ENCODE measurements at places on chromosomes 7 and 10. TPM values are rescaled to one million over a fixed set of nuclear protein-coding genes. Genes with fewer than 3 reads are reported as not detected.
A peak's percentile ranks its signal among the peaks of the same experiment; 100 is the strongest.

DNA sequence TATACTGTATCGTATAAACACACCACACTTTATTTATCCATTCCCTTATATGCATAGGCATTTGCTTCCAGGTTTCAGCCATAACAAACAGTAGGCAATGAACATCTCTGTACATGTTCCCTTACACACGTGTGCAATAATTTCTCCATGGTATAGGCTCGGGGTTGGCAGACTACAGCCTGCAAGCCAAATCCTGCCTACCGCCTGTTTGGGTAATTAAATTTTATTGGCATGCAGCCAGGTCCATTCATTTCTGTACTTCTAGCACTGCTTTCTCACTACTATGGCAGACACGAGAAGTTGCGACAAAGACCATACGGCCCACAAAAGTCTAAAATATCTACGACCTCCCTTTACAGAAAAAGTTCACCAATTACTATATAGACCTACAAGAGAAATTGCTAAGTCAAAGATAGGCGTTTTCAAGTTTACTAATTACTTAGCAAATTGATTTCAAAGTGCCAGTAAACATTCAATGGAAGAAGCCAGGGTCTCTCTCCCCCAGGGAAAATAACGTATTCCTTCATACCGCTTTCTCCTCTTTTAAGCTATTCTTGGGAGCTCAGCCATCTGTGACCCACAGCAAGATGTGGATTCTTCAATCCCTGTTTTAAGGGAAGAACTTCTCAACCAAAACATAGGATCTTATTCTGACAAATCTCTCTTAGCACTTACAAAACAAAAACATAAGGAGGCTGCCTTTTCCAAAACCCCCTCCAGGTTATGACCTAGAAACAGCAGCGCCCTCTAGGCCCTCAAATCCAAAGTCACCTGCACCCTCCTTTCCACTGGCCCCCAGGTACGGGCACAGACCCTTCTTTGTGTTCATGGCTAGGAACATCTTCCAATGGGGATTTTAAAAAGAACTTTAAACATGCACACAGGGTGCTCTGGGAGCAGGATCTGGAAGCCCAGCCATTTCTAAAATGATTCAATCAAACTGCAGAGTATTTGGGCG lies 100.5 kb downstream of the FGFR2 start:
- DNase-seq: peak; percentile 3

GRCh38 chr7:132666071-132666773 lies 90.0 kb upstream of the PLXNA4 start:
- DNase-seq: no peak

DNA sequence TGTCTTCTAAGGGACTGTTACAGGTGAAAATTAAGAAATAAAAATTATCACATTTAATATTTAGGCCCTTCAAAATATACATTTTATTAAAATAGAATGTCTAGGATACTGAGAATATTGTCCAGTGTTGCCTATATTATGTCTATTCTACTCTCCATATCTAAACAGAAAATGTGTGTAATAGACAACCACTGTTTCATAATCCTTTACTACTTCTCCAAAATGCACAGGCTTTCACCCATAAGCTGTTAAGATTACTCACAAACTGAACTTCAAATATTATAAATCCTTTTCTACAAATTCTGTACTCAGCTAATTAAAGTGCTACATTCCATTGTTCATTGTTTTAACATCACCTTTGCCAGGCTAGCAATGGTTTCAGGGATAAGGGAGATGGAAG lies 56.7 kb upstream of the TFEC start:
- DNase-seq: no peak

BEND7 gene
- total RNA-seq: 8.3 TPM

UCN3 gene
- not detected for total RNA-seq

GRCh38 chr7:70415179-70415972 lies 716.6 kb upstream of the GALNT17 start:
- no peak for DNase-seq

GRCh38 chr7:40232242-40232893 lies 97.6 kb downstream of the SUGCT start:
- peak; percentile 57 for DNase-seq

GRCh38 chr7:79291498-79291865 lies 162.0 kb downstream of the MAGI2 start:
- no peak for DNase-seq

GRCh38 chr7:116037401-116037800 lies 6.8 kb upstream of the TFEC start:
- DNase-seq: no peak

VOPP1 gene
- total RNA-seq: 106 TPM

DNA sequence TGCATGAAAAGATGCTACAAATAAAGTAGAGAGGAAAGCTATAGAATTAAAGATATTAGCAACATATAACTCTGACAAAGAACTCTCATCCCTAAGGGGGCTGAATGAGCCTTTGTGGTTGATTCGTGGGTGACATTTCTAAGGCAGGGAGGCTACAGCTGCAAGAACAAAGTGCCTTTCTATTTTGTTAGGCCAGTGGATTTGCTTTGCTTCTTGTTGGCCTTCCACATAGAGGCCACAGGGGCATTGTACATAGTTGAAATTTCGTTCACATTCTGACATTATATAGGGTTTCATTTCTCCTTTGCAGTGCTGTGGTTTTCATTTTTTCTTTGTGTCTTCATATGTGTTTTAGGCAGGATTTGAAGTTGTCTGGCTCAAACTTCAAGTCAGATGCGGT lies 819.2 kb upstream of the C7orf33 start:
- no peak for DNase-seq

NPC1L1 gene
- total RNA-seq: 46.0 TPM

- DNase-seq: peak; percentile 70
These were observed 3.8 kb upstream of the DDX50 start for GRCh38 chr10:68897336-68897741.

DNA sequence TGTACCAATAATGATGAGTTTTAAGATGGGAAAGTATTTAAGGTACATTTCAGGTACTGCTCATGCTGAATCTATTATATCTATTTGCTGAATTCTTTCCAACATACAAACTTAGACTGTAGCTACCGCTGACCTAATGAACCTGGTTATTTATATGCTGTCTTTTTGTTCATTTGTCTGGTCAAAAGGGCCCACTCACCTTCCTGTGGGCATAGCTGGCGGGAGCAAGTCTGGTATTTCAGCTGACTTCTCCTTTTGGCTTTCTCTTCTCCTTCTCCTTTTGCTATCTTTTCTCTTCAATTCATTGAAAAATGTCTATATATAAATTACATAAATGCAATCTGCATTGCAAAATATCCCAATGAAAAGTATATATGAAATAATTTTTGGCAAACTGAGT lies 9.5 kb downstream of the PLXDC2 start:
- DNase-seq: no peak

TMEM140 gene
- 4.2 TPM for total RNA-seq

GRCh38 chr7:138746073-138746472 lies 44.9 kb upstream of the SVOPL start:
- DNase-seq: no peak

GRCh38 chr7:45235905-45236304 lies 78.3 kb downstream of the RAMP3 start:
- no peak for DNase-seq

DNA sequence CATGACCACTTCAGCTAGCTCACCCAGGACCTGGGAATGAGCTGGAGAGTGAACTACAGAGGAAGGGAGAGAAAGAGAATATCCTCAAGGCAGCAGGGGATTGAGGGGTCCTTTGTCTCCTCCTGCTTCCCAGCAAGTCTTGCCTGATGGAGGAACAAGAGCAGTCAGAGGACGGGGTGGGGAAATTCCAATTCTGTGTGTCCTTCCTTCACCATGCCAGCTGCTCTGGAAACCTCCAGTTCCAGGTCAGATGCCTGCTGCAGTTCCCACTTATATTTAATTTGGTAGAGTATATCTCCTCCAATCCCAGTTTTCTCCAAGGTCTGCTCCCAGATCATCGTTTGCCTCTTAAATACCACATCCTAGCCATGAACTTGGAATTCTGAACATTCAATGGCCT lies 21.4 kb upstream of the LEP start:
- DNase-seq: no peak

ZNF777 gene
- 14.9 TPM for total RNA-seq

DNA sequence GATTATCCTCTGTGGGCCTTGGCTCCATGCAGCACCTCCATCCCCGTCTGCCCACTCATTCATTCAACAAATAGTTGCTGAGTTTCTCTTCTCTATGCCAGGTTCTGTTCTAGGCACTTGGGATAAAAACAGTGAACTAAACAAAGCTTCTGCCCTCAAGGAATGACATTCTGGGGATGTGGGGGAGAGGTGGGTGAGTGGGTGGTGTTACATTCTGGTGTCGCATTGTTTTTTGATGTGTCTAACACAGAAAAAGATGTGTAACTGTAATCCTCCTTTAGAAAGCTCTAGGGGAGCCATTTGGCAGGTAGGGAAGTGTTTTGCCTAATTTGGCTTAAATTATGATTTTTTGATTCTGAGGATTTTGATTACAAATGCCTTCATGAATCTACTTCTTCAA lies 21.4 kb downstream of the AUTS2 start:
- no peak for DNase-seq

- DNase-seq: no peak
These were observed 38.2 kb downstream of the ANXA8 start for GRCh38 chr10:47445720-47446119.

GRCh38 chr10:76021398-76021797 lies 590.0 kb downstream of the LRMDA start:
- no peak for DNase-seq
